ENCODE measurements at places on chromosomes 7 and 10. TPM values are rescaled to one million over a fixed set of nuclear protein-coding genes. Genes with fewer than 3 reads are reported as not detected.

TMEM236 gene
- 0.66 TPM for total RNA-seq

IL15RA gene
- total RNA-seq, result 15.5 TPM

SKAP2 gene
- total RNA-seq, result 8.6 TPM

HERPUD2 gene
- total RNA-seq, result 19.4 TPM

KLLN gene
- total RNA-seq, result 0.78 TPM

SPOCK2 gene
- total RNA-seq, result 7.3 TPM

ACADSB gene
- 13.8 TPM for total RNA-seq

GJD4 gene
- not detected for total RNA-seq

TRPV5 gene
- not detected for total RNA-seq

MMRN2 gene
- 17.4 TPM for total RNA-seq

ASB10 gene
- total RNA-seq, result not detected

ICA1 gene
- total RNA-seq, result 71.2 TPM

WASHC2A gene
- total RNA-seq, result 16.3 TPM

OPALIN gene
- total RNA-seq, result not detected

ADK gene
- total RNA-seq, result 18.7 TPM

TMEM176A gene
- total RNA-seq, result 7.6 TPM

KAZALD1 gene
- 1.8 TPM for total RNA-seq

KMT2E gene
- 67.2 TPM for total RNA-seq

CDHR3 gene
- 1.6 TPM for total RNA-seq

PTF1A gene
- total RNA-seq, result 48.3 TPM

ACTR3C gene
- 69.9 TPM for total RNA-seq

BAMBI gene
- 26.0 TPM for total RNA-seq

PPP1R17 gene
- total RNA-seq, result not detected

FEZF1 gene
- total RNA-seq, result not detected

WDR37 gene
- 14.3 TPM for total RNA-seq

NCF1 gene
- total RNA-seq, result not detected

TDRD1 gene
- total RNA-seq, result 0.78 TPM

ADD3 gene
- 37.9 TPM for total RNA-seq

PAX4 gene
- not detected for total RNA-seq

JAKMIP3 gene
- total RNA-seq, result 0.33 TPM

ITGA8 gene
- total RNA-seq, result 0.66 TPM

MMD2 gene
- total RNA-seq, result not detected

HECW1 gene
- under 0.01 TPM for total RNA-seq

PNLIPRP1 gene
- total RNA-seq, result 3,318 TPM

PHKG1 gene
- total RNA-seq, result not detected

DGKB gene
- total RNA-seq, result 0.52 TPM

DLG5 gene
- 22.6 TPM for total RNA-seq

KDM7A gene
- total RNA-seq, result 5.3 TPM

C7orf33 gene
- total RNA-seq, result not detected

CYP3A7 gene
- 1.3 TPM for total RNA-seq

RBP3 gene
- total RNA-seq, result not detected

OR2A5 gene
- not detected for total RNA-seq

ATRNL1 gene
- total RNA-seq, result 6.5 TPM
